ENCODE measurements at places on chromosomes 16 and 17.

- no peak for DNase-seq
These were observed 412.1 kb downstream of the RBFOX1 start for GRCh38 chr16:7744546-7745264.

DNA sequence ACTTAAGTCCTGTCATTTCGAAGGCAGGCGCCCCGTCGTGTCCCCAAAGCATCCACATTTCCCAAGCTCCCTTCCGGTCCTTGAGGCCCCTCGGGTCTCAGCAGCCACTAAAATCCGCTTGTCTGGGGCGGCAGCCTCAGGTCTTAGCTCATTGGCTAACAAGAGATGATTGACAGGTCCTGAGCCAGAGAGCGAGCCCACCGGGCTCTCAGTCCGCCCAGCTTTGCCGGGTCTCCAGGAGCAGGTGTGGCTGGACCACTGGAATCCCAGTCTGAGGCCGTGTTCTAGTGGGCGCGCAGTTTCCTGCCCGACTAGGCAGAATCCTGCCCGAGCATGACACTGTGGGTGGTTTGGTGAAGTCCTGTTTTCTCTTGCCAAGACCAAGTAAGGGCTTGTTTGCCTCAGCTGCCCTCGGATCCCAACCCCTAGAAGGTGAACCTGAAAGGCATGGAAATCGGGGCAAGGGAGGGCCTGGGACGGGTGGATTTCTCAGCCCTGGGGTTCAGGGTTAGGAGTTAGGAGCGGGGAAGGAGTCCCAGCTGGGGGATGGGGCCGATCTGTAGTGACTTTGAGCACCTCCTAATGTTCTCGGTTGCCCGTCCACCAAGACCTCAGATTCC is 42.8 kb downstream of the MRC2 start:
- no peak for DNase-seq

DNA sequence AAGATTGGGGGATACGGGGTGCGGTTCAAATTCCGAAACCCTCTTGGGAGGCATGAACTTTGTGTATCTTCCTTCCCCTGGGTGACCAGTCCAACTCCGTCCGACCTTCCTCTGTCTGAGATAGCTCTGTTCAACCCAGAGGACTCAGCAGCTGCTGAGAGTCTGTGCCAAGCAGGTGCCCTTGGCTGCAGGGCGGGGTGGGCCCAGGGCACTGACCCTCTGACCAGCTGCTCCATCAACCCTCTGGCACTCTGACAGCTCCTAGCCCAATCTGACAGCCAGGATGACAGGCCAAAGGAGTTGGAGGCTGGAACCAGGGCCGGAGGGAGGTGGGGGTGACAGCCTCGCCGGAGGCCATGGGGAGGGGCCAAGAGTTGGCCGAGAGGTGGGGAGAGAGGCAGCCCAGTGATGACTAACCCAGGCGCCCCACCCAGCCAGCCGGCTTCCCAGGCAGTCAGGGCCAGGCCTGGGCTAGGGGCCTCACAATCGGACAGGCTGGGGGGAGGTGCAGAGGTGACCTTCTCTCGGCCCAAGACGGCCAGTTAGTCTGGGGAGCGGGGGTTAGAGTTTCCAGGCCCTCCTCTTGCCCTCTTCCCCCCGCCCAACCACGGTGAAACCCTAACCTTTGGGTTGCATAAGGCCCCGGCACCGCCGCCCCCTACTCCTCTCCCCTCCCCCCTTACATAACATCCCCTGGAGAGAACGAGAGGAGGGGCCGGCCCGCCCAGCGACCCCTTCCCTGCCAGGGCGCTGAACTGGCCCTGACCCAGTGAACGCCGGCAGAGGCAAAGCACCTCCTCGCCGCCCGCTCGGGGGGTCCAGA is 5.0 kb upstream of the TLCD2 start:
- peak; percentile 56 for DNase-seq

DNA sequence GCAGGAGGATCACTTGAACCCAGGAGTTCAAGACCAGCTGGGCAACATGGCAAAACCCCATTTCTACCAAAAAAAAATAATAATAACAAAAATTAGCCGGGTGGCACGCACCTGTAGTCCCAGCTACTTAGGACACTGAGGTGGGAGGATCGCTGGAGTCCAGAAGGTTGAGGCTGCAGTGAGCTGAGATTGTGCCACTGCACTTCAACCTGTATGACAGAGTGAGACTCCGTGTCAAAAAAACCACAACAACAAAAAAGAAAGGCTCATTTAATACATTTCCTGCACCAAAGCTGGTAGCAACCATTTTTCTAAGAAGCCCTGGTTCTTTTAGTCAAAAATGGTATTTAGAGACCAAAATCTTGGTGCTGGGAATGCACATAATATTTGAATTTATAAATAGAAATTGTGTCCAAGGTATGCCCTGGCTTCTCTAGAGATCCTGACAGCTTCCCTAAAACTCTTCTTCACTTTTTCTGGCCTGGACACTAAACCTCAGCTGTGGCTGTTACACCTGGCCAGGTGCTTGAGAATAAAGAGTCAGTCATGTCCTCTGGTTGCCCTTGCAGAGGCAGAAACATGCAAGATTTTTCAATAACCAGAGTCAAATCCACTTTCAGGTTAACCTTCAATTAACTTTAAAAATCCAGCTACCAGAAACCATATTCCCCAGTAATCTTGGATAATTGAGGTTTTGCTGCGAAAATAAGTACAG is 35.9 kb downstream of the SCNN1B start:
- DNase-seq = no peak

DNA sequence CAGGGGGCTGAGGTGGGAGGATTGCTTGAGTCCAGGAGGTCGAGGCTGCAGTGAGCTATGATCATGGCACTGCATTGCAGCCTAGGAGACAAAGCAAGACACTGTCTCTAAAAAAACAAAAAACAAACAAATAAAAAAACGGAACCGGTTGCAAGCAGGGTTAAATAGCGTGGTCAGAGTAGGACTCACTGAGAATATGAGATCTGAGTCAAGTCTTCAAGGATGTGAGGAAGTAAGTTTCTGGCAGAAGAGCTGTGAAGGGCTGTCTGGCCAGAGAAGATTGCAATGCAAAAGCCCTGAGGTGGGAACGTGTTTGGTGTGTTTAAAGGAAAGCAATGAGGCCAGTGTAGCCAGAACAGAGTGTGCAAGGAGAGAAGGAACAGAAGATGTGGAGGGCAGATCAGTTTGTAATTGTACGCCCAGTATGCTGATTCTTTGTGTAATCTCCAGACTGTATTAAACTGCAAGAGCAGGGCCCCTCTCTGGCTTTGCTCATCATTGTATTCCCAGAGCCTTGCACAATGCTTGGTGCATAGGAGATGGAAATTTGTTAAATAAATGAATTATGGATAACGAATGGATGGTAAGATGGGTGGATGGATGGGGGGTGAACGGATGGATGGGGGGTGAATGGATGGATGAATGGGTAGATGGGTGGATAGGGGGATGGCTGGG is 6.3 kb downstream of the G6PC1 start:
- no peak for DNase-seq

GRCh38 chr17:50608700-50609379 is 25.8 kb upstream of the ABCC3 start:
- no peak for DNase-seq

DNA sequence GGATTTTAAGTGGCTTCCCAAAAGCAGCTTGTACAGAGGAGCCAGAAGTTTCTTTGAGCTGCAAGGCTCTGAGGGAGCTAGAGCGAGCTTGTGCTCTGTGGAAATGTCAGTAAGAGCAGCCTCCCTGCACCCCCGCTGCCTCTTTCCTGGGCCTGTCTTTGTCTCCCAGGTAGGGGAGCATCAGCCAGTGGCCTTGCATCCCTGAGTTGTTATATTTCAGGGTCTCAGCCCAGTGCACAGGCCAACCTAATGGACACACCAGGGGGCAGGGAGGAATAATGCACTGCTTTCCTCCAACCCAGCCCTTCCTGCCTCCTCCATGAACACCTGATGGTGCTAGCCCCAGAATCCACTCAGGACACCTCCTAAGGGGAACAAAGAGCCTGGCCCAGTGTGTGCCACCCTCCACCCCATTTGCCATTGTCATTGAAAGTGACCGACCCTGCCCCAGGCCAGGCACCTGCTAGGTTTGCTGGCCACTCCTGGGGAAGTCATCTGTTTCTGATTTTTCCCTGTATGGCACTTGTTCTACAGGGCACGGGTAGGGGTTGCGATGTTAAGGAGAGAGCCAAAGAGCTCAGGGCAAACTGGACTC is 6.3 kb downstream of the TPPP3 start:
- no peak for DNase-seq

GRCh38 chr16:56889206-56889605 is 24.2 kb downstream of the SLC12A3 start:
- no peak for DNase-seq

- no peak for DNase-seq
These were observed 3.3 kb downstream of the GAS2L2 start for GRCh38 chr17:35749560-35750412.

- no peak for DNase-seq
These were observed 1.9 kb downstream of the PARD6A start for GRCh38 chr16:67662653-67663010.

DNA sequence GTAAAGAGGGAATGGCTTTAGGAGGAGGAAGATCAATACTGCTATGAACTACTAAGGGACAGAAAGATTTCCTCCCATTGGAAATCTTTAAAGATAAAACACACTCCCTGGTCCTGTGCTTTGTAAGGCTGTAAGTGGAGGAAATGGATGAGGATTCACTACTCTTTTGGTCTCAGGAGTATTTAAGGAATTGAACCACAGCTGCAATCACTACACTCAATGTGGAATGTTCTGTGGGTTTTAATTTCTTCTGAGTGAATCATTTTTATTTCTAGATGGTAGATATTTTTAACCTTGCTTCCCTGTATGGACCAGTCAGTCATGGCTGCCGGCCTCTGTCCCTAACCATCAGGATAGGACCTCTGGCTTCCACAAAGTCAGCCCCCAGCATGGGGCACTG is 65.6 kb downstream of the SDR42E1 start:
- peak; percentile 16 for DNase-seq

GRCh38 chr16:72311426-72311825 is 139.5 kb upstream of the PMFBP1 start:
- DNase-seq = no peak

GRCh38 chr16:4795181-4795827 is at the start of gene SMIM22:
TSS of gene SMIM22 (plus strand) at chr16:4795369. CDS start at chr16:4795735, 366 bp downstream.
- DNase-seq = no peak

DNA sequence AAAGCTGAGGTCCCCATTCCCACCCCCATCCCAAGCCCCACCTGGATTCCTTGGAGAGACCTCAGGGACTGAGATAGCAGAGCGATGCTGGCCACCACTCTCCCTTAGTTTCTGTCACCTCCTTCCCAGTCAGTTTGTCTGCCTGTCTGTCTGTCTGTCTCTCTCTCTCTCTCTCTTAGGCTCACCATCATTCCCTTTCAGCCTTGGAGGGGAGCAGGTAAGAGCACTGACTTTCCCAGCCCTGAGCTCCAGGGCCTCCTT is 5.9 kb downstream of the CD300LB start:
- DNase-seq = no peak

DNA sequence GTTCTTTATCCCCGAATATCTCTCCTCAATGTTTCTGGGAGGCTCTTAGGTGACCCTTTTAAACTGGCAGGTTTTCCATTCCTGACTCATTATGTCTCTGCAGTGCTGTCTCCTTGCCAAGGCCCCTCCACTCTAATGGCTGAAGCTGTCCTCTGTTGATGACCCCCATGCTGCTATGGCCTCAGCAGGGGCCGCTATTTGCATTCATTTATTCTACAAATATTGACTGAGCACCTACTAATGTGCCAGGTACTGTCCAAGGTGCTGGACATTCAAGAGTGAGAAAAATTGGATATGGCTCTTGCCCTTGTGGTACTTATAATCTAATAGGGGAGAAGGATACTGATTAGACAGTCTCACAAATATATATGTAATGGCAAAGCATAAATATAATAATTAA is 55.4 kb downstream of the GP2 start:
- no peak for DNase-seq

GRCh38 chr17:69761011-69761410 is 314.0 kb upstream of the KCNJ16 start:
- DNase-seq = no peak

GRCh38 chr16:88315543-88316105 is 67.1 kb upstream of the ZNF469 start:
- no peak for DNase-seq

- DNase-seq = no peak
These were observed 29.9 kb downstream of the ABCC12 start for GRCh38 chr16:48125888-48126287.

DNA sequence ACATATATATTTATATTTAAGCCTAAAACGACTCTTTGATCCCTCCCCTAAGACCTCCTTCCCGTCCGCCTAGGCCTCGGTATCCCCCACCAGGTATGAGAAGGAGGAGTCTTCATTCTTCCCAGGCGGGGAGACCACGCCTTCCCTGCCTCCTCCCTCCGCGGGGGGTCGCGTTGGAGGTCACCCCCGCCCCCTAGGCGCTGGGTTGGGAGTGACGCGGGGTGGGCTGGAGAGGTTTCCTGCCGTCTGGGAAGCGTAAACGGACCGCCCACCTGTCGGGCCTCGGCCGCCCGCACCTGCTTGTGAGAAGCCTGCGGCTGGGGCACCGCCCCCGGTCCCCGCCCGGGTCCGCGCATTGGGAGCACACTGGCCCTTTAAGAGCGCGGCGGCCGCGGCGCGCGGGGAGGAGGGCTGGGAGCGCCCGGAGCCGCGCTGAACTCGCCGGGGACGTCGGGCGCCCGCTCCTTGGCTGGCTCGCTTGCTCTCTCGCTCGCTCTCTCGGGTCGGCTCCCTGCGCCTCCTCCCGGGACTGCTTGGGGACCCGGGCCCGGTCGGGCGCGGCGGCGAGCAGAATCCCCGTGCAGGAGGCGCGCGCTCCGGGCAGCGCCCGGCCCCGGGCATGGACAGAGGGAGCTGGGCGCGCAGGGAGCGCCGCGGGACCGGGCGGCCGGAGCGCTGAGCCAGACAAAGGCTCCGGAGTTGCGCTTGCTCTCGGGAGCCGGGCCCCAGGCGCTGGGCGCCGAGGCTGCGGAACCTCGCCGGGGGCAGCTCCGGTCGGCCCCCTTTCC is at the start of gene MMP15:
Gene MMP15 (plus strand): TSS at position 404 of the 788 bp plus-strand sequence. CDS start 597 bp downstream, outside the sequence.
- DNase-seq = no peak

- DNase-seq = no peak
These were observed 456.3 kb upstream of the ERCC4 start for GRCh38 chr16:13463619-13464018.

DNA sequence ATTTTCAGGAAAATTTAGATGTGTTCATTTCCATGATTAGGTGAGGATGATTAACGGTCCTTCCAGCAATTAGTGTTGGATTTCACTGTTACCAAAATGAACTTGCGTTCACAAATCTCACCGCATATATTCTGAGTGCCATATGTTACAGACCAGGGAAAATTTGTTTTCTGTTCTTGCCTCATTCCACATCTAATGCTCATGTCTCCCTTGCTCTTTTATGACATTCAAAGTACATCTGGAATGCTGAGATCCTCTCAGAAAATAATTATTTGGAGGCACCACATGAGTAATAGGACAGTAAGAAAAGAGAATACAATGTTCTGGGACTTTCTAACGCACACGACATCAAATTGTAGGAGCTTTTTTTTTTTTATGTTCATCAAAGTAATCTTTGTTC is 406.5 kb downstream of the SHISA9 start:
- DNase-seq = peak; percentile 38

DNA sequence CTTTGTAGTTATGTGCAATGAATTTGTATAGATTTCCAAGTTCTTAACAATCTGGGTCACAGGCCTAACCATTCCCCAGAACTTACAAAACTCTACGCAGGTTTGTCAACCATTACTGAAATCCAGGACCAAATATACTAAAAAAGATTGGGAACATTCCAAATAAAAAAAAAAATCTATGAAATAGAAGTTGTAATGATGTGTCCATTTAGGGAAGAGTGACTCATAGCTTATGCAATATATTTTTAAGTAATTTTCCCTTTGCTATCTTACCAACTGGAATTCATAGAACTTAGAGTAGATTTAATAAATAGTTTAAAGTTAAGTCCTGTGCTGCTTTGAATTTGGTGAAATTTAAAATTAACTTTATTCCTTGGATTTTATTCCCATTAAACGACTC is 393.2 kb downstream of the PMP22 start:
- no peak for DNase-seq

Measured in astrocyte of the cerebellum (primary cell).